ENCODE measurements at places on chromosomes 12 and 14.

DNA sequence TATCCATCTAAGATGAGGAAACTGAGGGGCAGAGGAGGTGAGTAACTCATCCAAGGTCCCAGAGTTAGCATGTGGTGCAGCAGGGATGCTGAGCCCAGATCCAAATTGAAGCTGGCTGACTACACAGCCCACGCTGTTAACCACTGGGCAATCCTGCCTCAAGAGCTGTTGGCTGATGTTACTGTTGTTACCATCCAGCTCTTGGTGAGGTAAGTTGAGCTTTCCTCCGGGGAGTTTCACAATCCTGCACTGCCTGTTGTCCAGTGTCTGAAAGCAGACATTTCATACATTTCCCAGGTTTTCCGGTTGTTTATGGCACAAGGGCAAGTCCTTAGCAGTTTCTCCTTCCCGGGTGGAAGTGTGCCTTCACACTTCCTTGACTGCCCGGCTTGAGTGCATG is 14.5 kb downstream of the CYP46A1 start:
- no peak for DNase-seq

GRCh38 chr12:120847392-120847791 is 56.8 kb downstream of the SPPL3 start:
- no peak for DNase-seq

DNA sequence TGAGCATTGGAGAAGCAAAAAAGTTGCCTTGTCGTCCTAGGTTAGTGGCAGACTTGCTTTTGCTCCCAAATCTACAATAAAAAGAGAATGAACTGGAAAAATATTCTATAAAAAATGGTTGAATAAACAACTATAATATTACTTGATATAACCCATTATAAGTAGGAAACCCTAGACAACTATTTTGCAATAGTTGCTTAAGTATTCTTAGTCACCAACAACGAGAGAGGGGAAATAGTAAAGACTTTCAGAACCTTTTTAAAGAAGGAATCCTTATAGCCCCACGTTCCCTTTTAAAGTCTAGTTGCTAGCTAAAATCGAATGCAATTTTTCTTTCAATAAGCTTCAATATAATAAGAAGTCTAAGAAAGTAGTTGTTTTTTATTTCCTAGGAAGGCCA is 17.5 kb downstream of the AQP6 start:
- no peak for DNase-seq

GRCh38 chr12:65728848-65729793 is 95.2 kb upstream of the HMGA2 start:
- peak; percentile 32 for DNase-seq

DNA sequence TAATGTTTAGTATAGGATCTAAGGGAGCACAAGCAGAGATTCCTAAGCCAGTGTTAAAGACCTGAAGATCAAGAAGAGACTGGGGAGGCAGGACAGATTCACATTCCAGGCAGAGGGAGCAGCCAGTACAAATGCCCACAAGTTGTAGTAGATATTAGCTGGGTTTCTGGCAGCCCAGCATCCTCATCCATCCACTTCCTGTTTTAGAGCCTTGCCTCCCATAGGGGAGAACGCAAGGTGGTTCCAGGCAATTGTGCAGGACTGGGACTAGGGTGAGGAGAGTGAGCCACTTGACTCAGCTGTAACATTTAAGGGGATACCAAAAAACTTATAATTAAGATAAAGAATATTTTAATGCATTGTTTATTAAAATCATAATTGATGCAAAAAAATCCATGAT is 71.3 kb upstream of the PSMA6 start:
- DNase-seq, result no peak

- peak; percentile 65 for DNase-seq
Measured at GRCh38 chr12:92051441-92051840, 94.2 kb downstream of the BTG1 start.

DNA sequence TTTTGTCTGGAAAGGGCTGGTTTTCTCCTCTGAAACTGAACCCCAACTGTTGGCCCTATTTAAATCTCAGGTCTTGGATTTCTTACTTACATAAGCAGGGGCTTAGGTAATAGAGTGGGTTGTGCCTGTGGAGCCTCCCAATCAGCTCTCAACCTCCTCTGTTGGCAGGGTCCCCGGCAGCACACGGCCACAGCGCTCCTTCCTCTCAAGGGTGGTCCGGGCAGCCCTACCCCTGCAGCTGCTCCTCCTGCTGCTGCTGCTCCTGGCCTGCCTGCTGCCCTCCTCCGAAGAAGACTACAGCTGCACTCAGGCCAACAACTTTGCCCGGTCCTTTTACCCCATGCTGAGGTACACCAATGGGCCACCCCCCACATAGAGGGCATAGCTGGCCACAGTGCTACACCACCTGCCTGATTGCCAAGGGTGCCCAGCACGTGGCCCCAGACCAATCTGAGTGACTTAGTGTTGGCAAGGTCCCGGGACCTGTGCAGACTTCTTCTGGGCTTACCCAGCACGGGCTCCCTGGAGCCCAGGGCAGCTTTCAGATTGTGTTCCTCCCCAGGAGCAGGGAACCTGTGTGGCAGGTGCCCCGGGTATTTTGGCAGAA is 68.9 kb downstream of the ESR2 start:
- no peak for DNase-seq

DNA sequence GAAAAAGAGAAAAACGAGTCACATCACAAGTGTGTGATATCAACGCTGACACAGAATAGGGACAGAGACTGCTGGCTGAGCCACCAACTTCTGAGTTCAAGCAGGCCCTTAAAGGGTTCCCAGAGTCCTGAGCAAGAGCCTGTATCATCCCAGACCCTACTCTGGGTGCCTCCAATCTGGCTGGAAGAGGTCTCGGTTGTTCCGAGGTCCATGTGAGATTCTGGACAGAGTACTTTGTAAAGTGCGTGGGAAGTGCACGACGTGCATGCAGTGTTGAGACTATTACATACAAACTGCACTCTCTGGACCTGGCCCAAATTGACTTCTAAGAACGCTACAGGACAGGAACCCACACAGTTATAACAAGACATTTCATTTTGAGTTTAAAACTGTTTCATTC is 40.6 kb downstream of the MOK start:
- DNase-seq, result no peak

GRCh38 chr14:55535516-55536203 is 44.3 kb upstream of the KTN1 start:
- peak; percentile 71 for DNase-seq

- DNase-seq, result no peak
Measured at GRCh38 chr14:65738339-65738738, 325.8 kb downstream of the FUT8 start.

All from mammary epithelial cell (primary cell).